Hematopoietic multipotent progenitor cell treated with erythropoietin and hydrocortisone succinate and interleukin-3 and kit ligand, for 8 days (in vitro differentiated cells): ENCODE measurements at places on chromosomes 2 and 18.

DNA sequence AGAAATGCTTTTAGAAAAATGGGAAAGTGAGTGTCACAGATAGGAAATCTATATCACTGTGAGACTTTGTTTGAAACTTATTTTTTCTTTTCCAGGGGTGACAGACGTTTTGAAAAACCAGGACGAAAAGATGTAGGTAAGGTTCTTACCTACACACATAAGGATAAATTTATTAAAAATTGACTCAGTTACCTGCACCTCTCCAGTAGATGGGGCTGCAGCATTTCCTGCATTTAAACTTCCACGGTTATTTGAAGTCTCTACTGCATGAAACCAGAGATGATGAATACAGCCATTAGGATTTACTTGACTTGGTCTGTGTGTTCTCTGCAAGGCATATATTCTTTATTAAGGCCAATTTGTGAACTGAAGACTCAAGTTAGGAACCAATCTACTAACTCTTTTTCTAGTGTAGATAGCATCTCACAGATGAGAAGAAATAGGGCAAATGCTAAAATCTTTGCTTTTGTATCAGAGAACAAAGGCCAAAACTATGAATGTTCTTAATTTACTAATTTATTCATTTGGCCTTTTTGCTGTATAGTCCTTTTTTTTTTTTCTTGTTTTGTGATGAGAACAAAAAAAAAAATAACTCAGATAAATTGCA lies 15.0 kb downstream of the KCNJ13 start:
- DNase-seq, result peak; percentile 47

- no peak for DNase-seq
These were observed 249.2 kb upstream of the SLC39A10 start for GRCh38 chr2:195407783-195408182.

DNA sequence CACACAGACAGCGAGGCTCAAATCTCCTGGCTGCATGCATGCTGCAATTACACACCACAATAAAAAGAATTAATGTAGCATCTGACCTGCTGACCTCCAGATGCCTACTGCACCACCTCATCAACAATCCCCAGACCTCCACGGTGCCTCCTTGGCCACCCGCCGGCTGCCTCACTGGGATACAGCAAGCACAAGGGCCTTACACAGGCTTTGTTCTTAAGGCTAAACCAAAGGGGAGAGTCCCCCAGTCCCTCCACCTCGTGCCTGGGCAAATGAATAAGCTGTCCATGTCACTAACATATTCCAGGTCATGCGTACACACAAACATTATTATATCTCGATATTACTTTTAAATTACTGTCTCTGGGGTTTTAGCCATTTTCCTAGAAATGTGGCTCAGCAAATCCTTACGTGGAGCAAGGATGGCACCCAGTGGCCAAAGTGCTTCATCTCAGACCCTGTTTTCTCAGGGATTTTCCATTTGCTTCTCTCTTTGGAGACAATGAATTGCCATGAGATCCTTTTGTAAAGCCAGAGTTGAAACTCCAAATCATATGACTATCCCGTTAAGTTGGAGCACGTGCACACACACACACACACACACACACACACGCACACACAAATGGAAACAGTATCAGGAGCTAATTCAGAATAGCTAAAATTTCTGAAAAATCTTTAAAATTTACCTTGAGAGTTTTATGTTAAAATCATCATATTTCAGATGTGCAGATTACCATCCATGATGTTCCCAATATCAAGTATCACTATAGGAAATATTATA lies 313.8 kb downstream of the PDE11A start:
- peak; percentile 40 for DNase-seq

- DNase-seq, result no peak
These were observed 208.4 kb downstream of the MGAT5 start for GRCh38 chr2:134462275-134462674.

DNA sequence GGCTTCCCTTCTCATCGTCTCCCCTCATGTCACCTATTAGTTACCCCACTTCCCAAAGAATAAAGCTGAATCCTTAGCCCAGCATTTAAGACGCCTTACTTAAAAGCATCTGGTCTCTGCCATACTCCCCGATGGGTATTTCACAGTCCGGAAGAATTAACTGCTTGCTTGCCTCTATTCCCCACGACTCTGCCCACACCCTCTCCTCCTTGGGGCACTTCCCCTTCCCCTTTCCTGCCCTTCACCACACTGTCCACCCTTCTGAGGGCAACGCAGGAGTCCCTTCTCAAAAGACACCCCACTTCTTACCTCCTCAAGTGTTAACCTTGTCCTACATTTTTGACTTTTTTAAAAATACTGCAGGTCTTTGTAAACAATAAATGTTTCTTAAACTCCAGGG lies 60.1 kb upstream of the RMP24 start:
- DNase-seq, result no peak

- DNase-seq, result no peak
These were observed 275.7 kb upstream of the MMADHC start for GRCh38 chr2:149863227-149863626.

GRCh38 chr2:178804791-178805190 lies 2.4 kb downstream of the TTN start:
- peak; percentile 17 for DNase-seq

GRCh38 chr2:168480356-168480755 lies 24.3 kb downstream of the CERS6 start:
- no peak for DNase-seq

DNA sequence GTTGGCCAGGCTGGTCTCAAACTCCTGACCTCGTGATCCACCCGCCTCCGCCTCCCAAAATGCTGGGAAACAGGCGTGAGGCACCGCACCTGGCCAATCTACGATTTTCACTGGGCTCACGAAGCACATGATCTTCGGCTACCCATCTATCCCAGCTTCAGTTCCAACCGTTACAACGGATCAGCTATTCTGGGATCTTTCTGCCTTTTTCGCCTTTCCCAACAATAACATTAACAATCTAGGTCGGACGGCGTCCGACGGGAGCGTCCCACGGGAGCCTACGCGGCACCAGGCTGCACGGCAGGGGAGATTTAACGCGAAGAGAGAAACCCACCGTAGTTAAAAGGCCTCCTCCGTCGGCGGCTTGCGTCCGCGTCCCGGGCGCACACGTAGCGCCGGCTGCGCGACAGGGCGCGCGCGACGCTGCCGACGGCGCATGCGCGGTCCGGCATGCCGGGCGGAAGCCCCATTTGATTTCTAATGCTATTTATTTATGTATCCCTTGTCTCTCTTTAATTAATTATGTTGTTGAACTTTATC lies at the start of gene MSL3B:
Gene MSL3B, minus strand, starts transcription at position 394 of the 540 bp plus-strand sequence.
- peak; percentile 63 for DNase-seq

DNA sequence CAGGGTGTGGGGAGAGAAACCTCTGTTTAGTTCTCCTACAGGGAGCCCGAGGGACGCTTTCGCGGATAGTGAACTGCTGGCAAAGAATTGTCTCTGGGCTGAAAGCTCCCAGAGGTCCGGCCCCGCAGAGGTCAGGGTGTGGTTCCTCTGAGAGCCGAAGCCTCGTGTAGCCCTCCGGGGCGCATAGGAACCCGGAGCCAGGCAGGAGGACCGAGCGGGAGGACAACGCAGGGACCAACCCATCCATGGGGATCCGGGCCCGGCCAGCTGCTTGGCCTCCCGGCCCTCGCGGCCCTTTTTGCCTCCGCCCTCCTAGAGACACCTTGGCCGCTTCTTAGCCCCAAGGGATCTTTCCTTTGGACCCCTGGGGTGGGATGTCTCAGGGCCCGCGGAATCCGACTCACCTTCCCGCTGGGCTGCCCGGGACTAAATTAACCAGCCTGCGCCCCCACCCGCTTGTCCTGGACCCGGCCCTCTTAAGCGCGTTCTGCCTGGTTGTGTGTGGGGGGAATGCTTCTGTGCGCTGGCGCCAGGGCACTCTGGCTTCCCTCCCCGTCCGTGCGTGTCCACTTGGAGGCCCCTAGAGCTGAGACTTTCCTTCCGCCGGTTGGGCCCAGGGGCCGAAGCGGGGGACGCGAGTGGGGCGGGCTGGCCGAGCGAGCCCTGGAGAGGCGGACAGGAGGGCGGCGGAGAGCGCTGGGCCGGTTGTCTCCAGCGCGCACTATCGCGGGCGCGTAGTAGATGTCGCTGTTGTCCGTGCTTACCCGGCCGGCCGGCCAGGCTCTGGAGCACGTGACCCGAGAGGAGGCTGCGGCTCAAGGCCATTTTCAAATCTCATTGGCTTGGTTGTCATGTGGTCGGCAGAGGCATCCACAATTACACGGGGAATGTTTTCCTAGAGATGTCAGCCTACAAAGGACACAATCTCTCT lies at the start of gene HOXD10:
Gene HOXD10, plus strand, starts transcription at position 896 of the 931 bp plus-strand sequence. CDS start 56 bp downstream, outside the sequence.
- no peak for DNase-seq

- DNase-seq, result no peak
These were observed 12.1 kb upstream of the ERCC3 start for GRCh38 chr2:127305990-127306585.

DNA sequence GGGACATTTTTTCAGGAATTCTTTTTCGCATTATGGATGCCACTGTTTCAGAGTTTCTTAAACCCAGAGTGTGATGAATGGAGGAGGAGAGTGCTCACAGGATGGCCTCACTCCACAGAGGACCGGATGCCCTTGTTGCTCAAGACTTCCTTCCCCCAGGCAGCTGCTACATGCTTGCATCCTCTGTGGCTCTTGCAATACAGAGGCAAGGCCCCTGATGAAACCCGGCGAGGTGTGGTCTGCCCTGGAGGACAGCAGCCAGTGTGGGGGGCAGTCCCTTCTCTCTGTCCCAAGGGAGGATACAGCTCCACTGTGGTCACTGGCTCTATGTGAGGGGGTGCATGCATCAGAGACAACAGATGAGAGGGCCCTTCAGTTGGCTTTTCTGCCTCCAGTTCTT lies 109.6 kb downstream of the SH3RF3 start:
- peak; percentile 31 for DNase-seq

GRCh38 chr18:59814891-59815290 lies 84.9 kb upstream of the PMAIP1 start:
- no peak for DNase-seq

DNA sequence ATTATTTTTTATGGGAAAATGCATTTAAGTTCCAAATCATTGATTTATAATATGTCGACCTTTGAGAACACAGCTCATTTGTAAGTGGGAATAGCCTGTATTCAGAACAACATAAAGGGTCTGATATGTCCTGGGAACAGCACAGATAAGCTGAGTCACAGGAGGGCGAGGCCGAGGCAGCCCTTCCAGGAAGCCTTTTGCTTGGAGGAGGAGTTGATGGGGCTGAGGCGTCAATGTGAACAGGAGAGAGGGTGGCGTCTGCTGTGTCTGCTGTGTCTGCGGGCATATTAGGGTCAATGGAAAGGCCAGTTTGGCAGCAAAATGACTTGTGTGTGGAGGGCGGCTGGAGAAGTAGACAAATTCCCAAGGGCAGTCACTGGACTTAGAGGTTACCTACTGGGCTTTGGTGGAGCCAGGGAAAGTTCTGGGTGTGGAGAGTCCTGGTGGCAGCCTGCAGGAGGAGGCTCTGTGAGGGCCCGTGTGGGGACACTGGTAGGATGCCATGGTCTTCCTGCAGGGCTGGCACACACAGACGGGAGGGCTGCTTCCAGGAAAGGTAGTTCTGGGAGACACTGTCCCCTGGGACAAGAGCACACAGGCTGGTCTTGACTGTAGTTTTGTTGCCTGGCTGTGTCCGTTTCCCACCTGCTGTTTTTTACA lies 128.1 kb downstream of the GLI2 start:
- DNase-seq, result peak; percentile 81

- DNase-seq, result no peak
These were observed 296.9 kb downstream of the ZNF521 start for GRCh38 chr18:25055076-25055475.

DNA sequence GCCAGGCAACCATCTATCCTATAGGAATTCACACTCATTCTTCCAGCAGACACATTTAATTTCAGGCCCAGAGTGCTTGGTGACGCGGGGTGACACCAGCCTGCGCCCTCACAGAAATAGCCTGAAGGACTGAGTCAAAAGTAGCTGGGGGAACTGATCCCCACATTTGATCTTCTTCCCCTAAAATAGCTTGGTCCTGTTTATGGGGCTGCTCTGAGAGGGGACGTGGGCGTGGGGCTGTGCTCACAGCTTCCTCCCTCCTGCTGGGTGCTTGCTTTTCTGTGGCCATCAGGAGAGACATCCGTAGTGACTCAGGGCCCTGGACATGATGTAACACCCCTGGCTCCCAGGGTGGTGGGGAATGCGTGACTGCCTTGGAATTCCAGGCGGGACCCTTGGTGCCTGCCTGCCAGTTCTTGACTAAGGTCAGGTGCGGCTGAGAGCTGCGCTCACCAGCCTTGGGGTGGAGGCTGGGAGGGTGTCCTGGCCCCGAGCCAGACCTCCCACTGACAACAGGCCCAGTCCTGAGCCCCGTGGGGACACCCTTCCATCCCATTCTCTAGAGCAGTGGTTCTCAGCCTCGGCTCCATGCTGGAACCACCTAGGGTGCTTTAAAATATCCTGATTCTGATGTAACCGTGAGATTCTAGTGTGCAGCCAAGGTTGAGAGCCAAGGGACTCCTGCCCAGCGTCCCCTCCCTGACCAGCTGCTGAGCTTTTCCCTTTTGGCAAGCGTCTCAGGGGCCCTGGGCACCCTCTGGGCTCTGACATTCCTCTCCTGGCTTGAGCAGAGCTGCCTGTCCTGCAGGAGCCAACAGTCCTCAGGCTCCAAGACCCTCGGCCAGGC lies 47.4 kb upstream of the SMAD7 start:
- no peak for DNase-seq

GRCh38 chr2:191500884-191501560 lies 176.9 kb upstream of the NABP1 start:
- DNase-seq, result no peak

GRCh38 chr18:32422201-32422600 lies 48.5 kb downstream of the GAREM1 start:
- DNase-seq, result no peak

- DNase-seq, result no peak
These were observed 409.5 kb upstream of the FIGN start for GRCh38 chr2:164145093-164145987.

DNA sequence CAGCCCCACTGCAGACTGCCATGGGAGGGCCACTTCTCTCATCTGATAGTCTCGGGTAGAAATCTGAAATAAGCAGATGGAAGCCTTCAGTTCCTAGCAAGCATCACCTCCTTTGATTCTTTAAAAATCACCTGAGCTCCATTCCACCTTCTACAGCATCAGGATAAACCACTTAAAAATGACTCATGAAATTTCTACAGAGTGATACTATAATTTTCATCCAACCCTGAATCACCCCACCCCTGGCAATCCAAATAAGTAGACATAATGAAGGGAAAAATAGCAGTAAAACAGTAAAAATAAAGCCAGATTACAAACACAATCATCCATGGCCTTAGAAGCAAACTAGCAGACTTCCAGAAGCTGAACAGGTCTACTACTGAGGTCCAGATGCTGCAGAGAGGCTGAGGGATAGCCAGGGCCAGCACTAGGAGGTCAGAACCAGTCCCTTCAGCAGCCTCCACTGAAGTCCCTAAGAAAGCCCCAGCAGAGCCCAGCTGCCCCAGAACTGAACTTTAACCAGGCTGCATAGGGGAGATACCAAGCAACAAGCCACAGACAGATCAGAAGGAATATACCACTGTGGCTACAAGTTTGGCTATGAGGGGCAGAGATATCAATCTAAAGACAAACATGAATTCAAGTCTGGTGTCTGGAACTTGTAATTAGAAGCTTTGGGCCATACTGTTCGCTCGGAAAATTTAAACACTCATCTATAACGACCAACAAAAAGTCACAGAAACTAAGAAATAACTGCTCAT lies 54.7 kb upstream of the RNU4ATAC start:
- DNase-seq, result peak; percentile 47
